ENCODE measurements at places on chromosomes 16 and 17.

GRCh38 chr16:48408688-48409087 lies 23.5 kb upstream of the SIAH1 start:
- DNase-seq: peak; percentile 71

DNA sequence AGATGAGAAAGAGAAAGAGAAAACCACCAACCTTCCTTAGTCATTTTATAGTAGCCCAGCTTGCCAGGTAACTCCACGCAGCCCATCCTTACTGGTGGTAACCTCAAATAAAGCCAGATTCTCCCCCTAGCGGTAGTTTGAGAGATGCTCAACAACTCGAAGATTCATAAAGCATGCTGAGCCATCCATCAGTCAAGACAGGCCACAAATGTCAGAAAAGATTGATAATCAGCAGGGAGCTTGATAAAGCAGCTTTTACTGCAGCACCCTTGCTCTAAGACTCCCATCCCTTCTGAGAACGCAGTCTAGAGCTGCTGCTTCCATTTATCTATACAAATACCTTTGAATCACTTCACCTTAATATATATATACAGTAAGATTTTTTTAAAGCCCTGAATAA lies 451.5 kb upstream of the HSBP1 start:
- peak; percentile 65 for DNase-seq

DNA sequence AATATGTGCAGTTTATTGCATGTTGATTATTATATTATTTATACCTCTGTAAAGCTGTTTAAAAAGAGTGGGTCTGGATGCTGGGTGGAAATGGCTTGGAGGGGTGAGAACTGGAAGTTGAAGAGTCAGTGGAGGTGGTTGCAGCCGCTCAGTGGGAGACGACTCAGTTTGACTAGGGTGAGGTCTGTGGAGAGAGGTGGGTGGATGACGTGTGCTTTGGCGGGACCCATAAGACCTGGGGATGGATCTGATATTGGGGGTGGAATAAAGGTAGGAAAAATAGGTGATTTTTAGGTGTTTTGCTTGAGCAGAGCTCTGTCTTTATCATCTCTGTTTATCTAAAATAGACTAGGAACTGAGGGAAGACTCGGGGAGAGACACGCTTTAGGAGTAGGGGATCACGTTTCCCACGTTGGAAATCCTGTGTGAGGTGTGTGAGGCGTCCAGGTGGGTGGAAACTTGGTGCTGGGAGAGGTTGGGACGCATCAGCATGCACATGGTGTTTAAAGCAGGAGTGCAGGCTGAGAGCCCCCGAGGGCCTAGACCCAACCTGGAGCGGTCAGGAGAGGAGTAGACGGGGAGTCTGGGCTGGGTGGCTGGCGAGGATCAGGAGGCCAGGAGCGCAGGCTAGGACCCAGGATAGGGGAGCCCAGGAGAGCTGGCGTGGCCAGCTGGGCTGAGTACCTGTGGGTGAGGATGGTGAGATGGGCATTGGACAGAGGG lies 17.2 kb downstream of the NT5M start:
- DNase-seq: no peak

GRCh38 chr17:11935734-11936406 lies 61.4 kb downstream of the ZNF18 start:
- peak; percentile 6 for DNase-seq

GRCh38 chr16:8646326-8647053 lies 25.0 kb downstream of the METTL22 start:
- no peak for DNase-seq

- DNase-seq: no peak
These were observed 13.7 kb downstream of the GPR179 start for GRCh38 chr17:38329808-38330730.

DNA sequence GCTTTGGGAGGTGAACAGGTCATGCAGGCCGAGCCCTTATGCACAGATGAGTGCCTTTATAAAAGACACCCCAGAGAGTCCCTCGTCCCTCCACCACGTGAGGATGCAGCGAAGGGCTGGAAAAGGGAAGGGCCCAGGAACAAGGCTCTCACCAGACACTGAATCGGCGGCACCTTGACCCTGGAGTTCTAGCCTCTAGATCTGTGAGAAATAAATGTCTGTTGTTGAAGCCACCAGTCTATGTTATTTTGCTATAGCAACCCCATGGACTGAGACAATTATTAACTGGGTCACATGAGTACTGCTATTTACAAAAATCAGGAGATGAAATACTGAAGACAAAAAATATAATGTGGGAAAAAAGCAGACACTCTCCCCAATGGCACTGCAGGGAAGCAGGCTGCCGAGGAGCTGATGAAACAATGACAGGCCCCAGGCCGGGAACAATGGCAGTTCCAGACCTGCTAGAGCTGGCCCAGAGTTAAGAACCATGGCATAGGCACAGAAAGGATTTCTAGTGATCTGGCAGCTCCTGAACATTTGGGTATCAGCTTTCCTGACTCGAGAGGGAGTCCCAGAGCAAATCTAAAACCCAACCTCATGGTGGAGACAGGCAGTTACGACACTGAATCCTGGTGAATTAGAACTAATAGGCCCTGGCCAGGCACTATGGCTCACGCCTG lies 17.8 kb upstream of the GGA2 start:
- DNase-seq: no peak

- DNase-seq: peak; percentile 44
These were observed 13.4 kb downstream of the NATD1 start for GRCh38 chr17:21239680-21240368.

DNA sequence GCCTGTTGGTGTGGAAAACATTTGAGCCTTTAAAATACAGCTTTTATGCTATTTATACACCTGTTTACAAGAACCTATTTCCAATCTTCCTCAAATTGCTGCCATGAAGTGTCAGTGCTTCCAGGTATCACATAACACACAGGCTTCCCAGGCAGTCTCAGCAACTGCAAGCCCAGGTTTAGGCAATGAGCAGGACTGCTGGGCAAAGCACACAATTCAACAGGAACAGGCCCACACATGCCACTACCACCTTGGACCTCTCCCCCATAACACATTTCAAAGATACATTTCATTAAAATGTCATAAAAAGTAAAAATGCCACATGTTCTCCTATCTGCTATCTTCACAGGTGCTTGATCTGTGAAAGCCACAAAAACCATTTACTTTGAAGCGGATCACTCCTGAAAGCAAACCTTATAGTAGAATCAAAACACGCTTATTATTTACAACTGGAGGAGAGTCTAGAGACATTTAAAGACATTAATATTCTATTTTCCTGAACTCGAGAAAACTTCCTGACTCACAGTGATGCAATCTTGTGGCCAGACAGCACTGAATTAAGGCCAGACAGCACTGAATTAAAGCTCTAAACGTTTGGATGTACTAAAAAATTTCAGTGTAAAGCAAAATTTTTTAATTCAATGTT lies 31.5 kb downstream of the ANKFY1 start:
- DNase-seq: peak; percentile 66

- DNase-seq: no peak
These were observed 66.3 kb downstream of the CHD9 start for GRCh38 chr16:53121043-53121620.

GRCh38 chr17:80349151-80349651 lies 65.8 kb upstream of the ENDOV start:
- peak; percentile 22 for DNase-seq

DNA sequence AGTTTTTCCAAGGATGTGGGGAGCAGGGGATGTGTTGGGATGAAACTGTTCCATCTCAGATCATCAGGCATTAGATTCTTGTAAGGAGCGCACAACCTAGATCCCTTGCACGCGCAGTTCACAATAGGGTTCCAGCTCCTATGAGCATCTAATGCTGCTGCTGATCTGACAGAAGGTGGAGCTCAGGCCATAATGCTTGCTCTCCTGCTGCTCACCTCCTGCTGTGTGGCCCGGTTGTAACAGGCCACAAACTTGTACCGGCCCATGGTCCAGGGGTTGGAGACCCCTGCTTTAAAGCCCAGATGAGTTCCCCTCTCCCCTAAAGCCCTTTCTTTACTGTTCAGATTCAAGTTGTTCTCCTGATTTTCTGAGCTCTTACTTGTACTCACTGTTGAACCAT lies 44.8 kb downstream of the RNF135 start:
- no peak for DNase-seq

DNA sequence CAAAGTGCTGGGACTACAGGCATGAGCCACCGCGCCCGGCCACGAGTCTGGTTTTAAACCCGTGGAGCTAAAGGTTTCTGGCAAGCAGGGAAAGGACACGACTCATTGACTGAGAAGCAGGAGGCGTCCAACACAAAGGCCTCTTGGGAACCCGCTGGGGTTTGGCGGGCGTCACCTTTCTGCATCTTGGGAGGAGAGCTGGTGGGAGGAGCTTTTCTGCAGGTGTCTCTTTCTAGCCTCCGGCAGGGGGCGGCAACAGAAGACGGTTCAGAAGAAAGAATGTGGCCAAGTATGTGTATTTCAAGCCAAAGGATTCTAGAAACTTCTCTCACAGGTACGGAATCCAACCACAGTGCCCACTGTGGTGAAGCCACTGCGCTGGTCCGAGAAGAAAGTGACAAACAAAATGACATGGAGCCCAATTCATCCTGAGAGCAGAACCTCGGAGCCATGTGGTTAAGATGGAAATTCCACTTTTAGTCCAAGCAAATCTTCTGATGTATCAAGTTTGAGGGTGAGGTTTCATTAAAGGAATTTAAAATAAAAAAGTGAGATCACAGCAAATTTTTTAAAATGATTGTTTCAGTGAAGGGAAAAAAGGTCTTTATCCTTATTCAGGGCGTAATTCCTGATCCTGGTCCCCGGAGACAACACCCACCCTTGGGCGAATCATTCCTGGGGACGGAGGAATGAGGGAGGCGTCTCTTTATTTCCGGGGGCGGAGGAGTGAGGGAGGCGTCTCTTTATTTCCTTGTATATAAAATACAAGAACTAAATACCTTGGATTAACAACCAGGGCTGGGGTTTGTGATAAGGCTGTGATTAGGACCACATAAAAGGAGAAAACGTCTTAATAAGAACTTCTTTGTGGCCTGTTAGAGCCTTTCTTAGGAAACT lies 97.6 kb downstream of the MRM3 start:
- peak; percentile 61 for DNase-seq

DNA sequence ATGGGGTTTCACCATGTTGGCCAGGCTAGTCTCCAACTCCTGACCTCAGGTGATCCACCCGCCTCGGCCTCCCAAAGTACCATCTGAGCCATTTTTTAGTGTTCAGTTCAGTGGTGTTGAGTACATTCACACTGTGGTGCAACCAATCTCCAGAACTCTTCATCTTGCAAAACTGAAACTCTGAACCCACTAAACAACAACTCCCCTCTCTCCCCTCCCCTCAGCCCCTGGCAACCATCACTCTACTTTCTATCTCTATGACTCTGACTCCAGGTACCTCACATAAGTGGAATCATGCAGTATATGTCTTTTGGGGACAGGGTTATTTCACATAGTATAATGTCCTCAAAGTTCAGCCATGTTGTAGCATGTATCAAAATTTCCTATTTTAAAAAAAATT lies 18.7 kb upstream of the MAPK3 start:
- DNase-seq: no peak

GRCh38 chr16:62638324-62638911 lies 602.2 kb upstream of the CDH8 start:
- DNase-seq: no peak

DNA sequence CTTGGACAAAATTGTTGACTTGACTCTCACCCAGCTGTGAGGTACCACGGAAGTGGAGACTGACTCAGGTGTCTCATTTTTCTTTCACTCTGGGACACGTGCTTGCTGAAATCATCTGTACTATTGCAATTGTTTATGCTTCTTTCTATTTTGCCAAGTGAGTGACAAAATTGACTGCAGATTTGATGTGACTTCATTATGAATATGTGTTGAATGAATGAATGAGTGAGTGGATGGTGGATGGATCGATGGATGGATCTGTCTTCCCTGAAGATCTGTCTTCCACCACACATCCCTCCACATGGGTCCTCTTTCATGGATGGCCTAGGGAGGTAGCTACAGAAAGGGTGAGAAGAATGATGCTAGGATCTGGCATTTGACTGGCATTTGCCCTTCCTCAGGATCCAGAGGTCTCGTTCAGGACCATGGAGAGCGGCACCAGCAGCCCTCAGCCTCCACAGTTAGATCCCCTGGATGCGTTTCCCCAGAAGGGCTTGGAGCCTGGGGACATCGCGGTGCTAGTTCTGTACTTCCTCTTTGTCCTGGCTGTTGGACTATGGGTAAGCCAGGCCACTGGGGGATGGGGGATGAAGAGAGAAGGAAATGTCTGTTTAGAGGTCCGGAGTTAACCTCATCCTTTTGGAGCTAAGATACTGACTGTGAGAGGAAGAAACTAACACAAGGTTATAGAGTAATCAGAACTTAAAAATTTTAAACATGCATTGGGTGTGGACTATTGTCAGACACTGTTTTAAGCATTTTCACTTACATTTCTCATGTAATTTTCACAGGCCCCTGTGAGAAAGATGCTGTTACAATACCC lies 12.7 kb downstream of the SLC5A11 start:
- peak; percentile 37 for DNase-seq

DNA sequence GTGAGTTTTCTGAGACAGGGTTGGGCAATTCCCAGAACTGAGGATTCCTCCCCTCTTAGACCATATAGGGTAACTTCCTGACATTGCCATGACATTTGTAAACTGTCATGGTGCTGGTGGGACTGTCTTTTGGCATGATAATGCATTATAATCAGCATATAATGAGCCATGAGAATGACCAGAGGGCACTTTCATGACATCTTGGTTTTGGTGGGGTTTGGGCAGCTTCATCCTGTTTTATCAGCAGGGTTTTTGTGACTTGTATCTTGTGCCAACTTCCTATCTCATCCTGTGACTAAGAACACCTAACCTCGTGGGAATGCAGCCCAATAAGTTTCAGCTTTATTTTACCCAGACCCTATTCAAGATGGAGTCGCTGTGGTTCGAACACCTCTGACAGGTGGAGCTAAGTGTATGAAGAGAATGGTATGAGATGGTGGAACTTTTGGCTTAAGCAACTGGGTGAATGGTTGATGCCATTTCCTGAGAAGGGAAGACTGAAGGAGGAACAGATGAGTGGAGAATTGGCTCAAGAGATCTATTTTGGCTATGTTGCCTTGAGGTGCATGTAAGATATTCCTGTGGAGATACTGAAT lies 217.3 kb downstream of the RAB11FIP4 start:
- no peak for DNase-seq

- DNase-seq: no peak
These were observed 479.8 kb upstream of the GOT2 start for GRCh38 chr16:59213952-59214351.

DNA sequence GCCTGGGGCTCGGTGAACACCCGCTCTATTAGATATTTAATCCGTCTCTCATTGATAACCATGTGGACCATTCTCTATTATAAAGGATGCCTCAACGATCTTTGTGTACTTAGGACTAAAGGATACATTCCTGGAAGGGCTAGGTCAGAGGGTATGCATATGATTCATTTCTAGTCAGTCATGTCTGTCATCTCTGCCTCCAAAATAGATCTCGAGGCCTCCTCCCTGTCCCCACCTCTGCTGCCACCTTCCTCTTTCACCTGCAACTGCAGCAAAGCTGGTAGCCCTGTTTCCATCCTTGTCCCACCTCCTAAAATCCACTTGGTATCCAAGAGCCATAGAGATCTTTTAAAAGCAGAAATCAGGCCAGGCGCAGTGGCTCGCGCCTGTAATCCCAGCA lies 121.5 kb downstream of the KATNIP start:
- DNase-seq: no peak

DNA sequence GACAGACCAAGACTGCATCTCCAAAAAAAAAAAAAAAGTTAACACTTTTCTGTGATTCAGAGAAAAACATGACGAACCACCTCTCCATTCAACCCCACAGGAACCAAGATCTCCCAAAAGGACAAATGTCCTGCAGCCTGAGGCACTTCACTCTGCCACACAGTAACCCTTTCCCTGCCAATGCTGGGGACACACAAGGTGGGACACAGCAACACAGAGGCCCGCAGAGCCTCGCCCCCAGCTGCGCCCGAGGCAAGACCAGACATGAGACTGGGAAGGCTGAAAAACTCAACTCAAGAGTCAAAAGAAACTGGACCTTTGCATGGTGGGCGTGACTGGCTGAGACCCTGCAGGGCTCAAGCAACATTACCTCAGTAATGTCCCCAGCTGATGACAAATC lies 34.0 kb downstream of the FANCA start:
- no peak for DNase-seq

Data from AG10803 (cell line).